ENCODE measurements at places on chromosomes 3 and 15.

GRCh38 chr15:100249096-100249815 lies 92.5 kb downstream of the ADAMTS17 start:
- DNase-seq: no peak

DNA sequence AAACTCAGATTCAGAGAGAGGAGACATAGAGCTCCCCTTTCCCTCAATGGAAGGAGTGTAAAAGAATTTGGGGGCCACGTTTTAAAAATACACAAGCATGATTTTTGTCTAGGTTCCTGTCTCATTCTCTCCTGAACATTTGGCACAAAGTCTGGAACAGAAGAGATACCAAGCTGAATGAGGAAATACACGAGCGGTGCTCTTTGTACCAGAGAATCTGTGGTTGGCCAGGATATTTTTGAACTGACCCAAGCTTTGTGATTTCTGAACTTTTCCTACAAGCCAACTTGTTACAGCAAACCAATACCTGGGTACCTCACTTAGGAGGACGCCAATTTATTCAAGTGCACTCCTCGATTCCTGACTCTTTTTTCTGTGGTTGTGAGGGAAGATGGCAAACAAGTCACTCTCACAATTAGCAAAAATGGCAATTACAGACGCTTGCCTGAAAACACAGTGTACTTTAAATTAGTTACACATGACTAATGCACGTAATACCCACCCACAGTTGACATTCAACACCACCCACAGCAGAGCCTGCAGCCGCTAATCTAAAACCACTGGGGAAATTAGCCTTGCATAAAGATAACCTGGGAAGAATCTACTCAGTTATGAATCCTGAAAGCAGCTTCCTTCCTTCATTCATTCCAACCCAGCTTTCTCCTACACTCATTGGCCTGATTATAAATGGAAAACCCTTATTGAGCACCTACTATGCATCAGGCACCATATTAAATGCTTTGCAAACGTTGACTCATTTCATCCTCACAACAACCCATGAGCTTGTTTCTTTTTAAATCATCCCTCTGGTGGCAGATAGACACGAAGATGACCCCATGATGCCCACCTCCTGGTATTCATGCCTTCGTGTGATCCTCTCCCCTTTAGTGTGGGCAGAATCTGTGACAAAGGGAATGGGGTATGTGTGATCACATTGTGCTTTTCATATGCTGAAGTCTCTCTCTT lies 293.5 kb downstream of the KBTBD8 start:
- DNase-seq: no peak

DNA sequence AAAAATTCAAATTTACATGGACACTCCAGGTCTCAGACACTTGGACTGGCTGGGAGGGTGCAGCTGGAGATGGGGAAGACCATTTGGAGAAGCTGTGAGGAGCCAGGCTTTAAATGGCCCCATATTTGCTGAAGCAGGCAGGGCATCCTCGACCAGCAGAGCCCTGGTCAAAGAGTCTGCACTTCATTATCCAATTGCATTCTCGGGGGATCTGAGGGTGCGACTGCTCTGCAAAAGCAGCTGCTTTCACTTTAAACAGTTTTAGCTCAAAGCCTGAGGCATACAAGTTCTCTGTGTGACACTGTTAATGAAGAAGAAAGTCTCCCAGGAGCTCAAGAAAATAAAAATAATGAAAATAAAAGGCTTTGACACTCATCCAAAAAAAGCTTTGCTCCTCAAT lies 98.0 kb upstream of the SLC25A36 start:
- DNase-seq: no peak

GRCh38 chr3:150783920-150784746 lies 21.2 kb upstream of the SIAH2 start:
- DNase-seq: no peak

DNA sequence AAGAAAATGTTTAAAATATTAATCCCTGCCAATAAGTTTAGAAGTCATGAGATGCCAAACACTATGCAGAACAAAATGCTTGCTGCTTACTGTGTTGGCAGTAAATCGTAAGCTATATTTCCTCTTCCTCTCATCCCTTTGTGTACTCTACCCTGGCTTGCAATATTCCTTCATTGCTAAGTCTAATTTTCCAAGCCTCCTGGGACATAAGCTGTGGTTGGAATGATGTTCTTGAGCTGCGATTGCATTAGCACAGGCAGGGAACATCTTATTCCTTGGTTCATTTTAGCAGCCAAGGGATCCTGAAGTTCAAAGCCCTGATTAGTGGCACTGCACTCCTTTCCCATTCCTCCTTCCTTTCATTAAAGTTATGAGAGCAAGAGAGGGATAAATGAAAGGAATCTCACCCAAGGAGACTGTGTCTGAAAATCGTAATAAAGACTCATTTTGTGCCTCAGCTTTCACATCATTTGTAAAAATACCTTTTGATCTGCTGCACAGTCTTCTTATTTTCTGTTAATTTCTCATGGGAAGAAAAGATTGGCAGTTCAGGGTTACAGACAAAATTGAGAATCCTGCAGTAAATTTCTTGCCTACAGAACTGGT lies 535.2 kb downstream of the OCA2 start:
- no peak for DNase-seq

DNA sequence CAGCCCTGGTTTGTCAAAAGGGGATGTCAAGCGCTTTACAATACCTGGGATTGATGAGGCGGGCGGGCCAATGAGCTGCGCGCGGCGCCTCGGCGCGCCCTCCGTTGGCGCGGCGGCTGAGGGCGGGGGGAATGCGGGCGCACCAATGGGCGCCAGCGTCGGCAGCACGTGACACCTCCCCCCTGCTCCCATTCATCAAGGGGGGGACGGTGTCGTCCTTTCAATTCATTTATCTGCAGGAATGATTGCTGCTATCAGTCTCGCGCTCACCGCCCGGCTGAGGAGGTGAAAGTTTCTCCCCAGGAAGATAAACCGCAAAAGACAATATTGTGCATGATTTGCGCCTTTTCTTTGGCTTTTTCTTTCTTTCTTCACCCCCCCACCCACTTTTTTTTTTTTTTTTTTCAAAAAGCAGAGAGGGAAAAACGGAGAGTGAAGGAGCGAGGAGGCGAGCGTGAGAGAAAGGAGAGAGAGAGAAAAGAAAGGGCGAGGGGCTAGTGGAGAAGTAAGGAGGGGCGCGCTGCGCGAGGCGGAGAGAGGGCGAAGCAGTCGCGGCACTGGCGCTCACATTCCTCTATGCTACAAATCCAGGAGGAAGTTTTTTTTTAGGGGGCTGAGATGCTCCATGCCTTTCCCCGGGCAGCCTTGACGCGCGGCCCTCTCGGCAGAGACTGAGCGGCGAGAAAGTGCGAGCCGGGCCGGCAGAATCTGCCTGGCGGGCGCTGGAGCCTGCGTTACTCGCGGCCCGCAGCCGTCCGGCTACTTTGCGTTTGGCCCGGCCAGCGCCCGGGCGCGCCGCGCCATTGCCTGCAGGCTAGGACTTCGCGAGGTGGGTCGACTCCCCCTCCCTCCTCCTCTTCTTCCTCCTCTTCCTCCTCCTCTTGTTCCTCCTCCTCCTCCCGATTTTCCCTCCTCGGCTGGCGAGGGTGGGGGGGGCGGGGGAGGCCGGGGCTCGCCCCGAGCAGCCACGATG lies at the start of gene ZIC1:
Gene ZIC1, plus strand, starts transcription at position 223 of the 973 bp plus-strand sequence. Its CDS starts 748 bp downstream, at position 971.
- DNase-seq: no peak

- DNase-seq: no peak
Observed at GRCh38 chr3:24802614-24803013, 308.0 kb upstream of the THRB start.

GRCh38 chr3:27677565-27677964 lies 44.6 kb downstream of the EOMES start:
- no peak for DNase-seq

DNA sequence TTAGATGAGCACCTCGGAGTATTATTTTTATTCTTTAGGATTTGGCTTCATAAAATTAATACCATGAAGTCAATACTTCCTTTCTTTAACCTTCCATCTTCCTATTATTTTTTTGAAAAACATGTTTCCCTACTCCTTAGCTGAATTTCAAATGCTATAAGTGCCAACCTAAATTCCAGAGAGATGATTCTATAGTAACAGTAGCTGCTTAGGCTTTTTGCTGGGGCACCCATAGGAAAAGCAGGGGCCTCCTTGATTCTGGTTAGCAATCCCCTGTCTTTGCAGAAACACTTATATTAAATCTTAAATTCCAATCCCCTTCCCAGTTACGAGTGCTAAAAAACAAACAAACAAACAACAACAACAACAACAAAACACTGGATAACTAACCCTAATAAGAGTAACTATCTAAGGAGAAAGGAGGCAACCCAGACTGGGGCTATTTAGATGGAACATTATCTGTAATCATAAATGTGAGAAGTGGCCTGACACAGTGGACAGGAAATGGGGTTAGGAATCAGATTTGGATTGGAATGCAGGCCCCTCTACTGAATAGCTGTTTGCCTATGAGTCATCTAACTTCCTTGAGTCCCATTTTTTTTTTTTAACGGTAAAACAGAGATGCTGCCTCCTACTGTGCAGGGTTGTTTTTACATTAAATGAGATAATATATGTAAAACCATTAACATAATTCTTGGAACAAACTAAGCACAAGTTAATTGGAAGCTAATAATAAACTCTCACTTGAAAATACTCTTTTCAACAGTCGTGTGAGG lies 148.1 kb downstream of the WDR72 start:
- DNase-seq: peak; percentile 42

- no peak for DNase-seq
Observed at GRCh38 chr3:12977117-12977808, 96.0 kb downstream of the IQSEC1 start.

- no peak for DNase-seq
Observed at GRCh38 chr3:128073185-128073725, 21.0 kb downstream of the SEC61A1 start.

DNA sequence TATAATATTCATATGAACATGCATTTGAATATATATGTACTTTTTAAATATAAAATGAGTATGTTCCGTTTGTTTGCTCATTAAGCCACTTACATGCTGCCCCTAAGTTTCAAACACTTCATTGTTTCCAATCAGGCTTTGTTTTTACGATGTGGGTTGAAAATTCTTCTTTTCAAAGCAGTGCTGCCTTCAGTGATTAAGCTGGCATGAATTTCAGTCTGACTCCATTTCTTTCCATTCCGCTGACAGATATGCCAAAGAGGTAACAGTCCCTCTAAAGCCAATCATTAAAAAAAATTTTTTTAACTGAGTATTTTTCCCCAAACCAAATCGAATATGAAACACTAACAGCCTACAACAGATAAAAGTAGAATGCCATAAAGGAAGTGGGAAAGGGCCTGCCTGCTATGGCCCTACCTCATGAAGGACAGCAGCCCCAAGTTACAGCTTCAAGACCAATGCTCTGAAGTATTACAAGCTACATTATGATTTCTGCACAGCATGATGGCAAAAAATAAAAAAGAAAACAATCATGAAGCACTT lies 40.0 kb downstream of the DCUN1D1 start:
- no peak for DNase-seq

DNA sequence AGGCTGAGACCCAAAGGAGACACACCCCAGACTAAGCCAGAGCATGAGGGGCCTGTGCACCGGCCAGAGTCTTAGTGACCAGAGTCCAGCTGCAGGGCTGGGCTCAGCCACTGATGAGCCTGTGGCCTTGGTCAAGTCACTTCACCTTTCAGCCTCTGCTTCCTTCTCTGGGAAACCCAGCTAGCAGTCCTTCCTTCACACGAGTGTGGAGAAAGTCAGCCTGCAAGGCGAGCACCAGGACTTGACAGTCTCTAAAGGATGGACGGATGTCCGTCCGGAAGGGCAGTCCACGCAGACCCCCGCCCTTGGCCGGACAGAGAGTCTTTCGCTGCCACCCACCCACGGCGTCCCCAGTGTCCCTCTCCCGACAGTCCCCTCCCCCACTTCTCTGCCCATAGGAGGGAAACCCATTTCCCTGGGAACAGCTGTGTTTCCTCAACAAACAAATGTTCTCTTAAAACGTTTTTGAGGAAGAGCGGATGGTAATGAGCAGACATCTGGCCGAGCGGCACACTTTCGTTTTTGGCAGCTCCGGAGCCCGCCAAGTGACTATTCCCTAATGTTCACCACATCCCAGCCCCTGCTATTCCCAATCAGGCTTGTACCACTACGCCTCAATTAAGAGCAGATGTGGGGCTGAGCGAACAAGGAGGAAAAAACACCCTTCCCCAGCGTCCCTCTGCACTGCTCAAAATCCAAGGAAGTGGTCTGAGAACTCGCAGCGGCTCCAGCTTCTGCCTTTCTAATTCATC lies 129.1 kb upstream of the SMAD3 start:
- DNase-seq: peak; percentile 34

DNA sequence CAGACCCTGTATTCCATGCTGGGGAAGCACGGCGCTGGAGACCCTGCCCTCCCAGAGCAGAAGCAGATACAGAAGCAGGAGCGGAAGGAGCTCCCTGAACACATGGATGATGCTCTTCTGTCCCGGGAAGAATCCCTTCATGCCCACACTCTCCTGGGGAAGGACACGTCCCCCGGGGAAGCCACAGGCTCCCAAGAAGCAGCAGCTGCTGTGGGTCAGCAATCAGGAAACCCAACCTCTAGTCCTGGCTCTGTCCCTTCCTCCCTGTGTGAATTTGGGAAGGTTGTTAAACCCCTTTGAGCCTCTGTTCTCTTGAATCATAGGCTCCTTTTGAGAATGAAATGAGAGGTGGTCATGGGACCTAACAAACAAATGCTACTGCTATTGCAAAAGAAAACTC lies 176.2 kb upstream of the TPM1 start:
- no peak for DNase-seq

DNA sequence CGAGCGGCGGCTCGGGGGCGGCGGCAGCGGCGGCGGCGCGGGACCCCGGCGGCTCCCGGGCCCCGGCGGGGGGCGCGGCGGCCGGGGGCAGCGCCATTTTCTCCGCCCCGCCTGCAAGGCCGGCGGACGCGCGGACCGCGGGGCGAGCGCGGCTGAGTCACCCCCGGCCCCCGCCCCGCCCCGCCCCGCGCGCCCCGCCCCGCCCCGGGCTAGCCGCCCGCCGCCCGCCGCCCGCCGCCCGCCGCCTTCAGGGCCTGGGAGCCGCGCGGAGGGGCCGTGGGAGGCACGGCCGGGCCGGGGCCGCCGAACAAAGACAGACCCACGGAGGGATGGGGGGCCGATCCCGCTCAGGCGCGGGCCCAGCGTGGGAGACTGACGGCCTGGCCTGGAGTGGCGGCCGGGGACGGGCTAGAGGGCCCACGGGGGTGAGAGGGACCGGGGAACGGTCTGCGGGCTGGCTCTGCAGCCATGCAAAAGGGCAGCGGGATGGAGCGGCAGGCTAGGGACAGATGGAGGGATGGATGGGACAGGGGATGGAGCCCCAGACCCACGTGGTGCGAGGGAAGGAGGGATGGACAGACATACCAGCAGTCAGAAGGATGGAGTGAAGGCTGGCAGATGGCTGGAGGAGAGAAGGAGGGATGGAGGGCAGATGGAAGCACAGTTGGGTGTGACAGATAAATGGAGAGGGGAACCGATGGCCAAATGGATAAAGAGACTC lies at the start of gene EIF4E3:
Gene EIF4E3, minus strand, starts transcription at position 132 of the 721 bp plus-strand sequence. Its CDS starts 35 bp downstream, at position 97.
- peak; percentile 45 for DNase-seq
